Cerebellar nuclear complex (tissue), 1 donor: ENCODE measurements at places on chromosomes 3 and 15.

DNA sequence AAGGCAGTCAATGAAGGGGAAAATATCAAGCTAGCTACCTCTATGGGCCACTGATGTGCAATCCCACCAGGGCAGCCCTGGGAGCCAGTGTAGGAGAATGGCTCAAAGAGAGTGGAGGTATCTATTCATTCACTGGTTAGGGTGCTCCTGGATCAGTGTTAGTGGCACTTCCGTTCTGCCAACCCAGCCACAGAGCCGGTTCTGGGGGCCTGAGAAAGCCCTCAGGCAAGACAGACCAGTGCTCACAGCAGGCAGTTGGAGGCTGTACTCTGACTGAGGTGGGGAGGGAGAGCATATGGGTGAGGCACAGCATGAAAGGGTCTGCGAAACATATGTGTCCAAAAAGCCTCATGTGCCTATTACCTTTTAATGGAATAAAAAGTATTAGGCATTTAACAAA, 109.3 kb downstream of the KCNMB2 start:
- DNase-seq: no peak

DNA sequence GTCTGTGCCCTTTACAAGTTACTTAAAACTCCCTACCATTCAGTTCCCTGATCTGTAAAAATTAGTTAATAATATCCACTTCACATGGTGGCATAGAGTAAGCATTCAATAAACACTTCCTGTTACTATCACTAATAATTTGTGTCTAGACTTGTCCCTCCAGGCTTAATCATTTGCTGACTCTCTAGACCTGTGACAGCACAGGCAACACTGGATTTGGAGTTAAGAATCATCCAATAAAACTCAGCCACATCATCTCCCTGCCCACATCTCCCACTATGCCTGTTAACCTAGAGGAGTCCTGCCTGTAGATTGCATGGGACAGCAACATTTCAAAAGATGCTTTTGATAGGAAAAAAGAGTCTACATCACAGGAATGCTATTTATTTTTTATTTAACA, 564.6 kb downstream of the MFSD1 start:
- no peak for DNase-seq

DNA sequence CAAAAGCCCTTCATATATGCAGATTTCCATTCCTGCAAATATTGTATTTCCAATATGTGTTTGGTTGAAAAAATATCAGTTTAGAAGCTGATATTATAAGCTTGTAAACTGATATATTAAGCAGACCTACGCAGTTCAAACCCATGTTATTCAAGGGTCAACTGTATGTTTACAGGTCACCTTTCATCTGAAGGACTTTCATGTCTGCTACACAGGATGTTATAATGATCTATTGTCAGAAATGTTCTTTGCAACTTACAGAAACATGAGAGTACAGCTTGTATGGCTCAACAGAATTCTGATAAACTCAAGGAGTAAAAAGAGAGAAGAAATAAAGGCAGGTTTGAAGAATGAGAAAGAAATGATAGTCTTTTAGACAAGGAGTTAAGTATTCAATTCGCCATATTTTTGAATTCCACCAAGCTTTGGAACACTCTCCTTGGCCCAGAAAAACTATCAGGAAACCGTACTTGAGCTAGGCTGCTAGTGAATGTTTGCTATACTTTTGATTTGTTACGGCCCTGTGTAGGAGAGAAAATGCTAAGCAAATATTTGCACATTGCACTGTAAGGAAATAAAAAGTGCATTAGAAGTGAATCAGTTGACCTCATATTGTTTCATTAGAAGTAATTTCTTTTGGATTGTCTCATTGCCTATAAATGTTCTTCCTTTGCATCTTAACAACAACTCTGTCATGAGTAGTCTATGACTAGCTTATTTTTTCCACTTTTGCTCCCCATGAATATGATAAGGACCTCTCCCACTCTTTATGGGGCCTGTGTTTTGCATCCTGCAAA, 81.2 kb downstream of the NEK11 start:
- no peak for DNase-seq

DNA sequence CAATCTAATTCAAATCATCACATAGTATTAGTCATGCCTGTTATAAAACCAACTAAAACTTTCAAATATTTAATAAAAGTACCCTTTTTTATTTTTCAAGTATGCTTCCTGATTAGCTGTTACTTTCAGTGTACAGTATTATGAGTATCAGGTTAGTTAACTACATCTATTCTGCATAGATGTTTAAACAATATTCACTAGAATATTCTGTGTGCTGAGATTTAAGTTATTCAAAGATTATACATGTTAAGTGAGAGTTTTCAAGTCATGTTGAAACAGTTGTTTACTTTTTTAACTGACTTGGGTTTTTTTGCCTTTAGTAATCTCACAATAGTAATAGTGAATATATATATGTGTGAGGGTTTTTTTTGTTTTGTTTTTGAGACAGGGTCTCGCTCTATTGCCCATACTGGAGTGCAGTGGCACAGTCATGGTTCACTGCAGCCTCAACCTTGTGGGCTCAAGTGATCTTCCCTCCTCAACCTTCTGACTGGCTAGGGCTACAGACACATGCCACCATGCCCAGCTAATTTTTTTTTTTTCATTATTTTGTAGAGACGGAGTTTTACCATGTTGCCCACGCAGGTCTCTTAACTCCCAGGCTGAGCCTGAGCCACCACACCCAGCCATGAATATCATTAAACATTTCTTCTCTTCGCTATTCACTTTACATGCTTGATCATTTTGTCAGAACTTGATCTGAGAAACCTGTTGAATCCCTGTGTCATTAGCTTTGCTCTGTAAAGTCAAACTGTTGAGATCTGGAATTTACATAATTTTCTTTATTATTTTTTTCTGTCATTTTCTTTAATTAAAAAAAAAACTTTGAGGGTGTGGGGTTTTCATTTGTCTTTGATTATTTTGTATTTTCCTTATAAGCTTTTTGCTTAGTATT, 286.2 kb upstream of the UBE2E1 start:
- DNase-seq: no peak

DNA sequence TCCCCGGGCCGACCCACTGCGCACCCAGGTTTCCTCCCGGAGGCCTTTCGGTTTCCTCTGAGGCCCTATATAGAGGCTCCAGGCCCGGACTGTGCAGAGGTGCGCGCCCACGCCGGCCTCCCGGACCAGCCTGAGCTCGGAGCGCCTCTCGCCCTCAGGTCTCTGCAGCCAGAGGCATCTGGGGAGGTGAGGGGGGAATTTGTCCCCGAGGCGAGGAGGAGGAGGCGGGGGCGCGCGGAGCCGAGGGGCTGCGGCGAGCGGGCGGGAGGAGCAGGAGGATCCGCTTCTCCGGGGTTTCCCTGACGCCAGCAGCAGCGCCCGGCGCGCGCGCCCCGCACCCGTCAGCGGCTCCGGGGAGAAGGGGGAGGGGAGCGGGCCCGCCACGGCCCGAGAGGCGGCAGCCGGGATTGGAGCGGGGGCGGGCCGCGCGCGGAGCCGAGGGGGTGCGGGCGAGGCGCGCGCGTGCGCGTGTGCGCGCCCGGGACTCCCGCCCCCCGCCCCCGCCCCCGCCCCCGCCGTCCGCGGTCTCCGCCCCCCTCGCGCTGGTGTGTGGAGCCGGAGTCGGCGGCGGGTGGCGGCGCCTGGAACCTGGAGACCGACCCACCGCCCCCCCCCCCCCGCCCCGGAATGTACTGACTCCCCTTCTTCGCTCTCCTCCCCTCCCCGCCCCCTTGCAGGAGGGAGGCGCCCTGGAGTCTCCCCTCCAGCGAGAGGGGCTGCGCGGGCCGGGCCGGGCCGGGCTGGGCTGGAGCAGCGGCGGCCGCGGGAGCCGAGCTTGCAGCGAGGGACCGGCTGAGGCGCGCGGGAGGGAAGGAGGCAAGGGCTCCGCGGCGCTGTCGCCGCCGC, at the start of gene NEO1:
Gene NEO1 (plus strand): TSS at position 657 of the 846 bp plus-strand sequence. CDS start 213 bp downstream, outside the sequence.
- DNase-seq: peak; percentile 34

GRCh38 chr3:31580645-31581044, 47.9 kb downstream of the STT3B start:
- no peak for DNase-seq

DNA sequence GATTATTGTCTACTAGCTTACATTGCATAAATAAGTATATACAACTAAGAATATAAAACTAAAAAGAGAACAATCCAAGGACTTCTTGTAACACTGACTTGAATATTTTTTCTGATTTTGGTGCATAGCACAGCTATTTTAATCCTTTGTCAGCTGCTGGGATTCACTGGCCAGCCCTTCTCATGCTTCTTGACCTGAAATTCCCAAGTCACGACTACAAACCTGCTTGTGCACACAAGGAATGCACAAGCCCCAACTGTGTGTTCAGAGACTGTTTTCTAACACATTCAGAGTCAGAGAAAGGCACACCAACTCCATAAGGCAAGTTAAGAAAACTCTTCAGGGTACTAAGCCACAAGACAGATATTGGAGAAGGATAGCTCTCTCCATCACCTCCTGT, 80.9 kb downstream of the TNIK start:
- DNase-seq: no peak

DNA sequence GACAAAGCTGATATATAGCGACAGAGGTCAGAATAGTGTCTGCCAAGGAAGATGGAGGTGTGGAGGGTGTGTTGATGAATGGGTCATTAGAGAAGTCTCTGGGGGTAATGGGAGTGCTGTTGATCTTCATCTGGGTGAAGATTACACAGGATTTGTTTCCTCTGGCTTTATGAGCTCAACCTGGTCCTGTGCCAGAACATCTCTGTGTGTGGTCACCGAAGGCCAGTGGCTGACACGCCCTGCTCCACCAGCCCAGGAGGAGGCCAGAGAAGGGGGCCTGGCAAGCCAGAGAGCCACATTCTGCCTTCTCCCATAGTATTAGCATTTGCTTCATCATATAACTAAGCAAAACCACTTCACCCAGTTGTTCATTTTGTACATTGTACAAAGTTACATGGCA, 121.1 kb downstream of the ZNF621 start:
- DNase-seq: no peak

DNA sequence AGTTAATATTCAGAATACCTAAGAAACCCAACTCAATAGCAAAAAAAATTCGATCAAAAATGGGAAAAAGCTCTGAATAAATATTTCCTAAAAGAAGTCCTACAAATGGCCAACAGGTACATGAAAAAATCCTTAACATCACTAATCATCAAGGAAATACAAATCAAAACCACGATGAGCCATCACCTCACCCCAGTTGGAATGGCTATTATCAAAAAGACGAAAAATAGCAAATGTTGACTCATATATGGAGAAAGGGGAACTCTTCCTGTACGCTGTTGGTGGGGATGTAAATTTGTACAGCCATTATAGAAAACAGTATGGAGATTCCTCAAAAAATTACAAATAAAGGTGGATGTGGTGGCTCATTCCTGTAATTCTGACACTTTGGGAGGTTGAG, 29.6 kb upstream of the SGO1 start:
- DNase-seq: no peak

- no peak for DNase-seq
Measured at GRCh38 chr15:95327661-95328060, 1002.8 kb upstream of the NR2F2 start.
